ENCODE measurements at places on chromosomes 5 and 9.

- no peak for DNase-seq
These were observed 2.5 kb upstream of the PHF19 start for GRCh38 chr9:120879446-120879845.

DNA sequence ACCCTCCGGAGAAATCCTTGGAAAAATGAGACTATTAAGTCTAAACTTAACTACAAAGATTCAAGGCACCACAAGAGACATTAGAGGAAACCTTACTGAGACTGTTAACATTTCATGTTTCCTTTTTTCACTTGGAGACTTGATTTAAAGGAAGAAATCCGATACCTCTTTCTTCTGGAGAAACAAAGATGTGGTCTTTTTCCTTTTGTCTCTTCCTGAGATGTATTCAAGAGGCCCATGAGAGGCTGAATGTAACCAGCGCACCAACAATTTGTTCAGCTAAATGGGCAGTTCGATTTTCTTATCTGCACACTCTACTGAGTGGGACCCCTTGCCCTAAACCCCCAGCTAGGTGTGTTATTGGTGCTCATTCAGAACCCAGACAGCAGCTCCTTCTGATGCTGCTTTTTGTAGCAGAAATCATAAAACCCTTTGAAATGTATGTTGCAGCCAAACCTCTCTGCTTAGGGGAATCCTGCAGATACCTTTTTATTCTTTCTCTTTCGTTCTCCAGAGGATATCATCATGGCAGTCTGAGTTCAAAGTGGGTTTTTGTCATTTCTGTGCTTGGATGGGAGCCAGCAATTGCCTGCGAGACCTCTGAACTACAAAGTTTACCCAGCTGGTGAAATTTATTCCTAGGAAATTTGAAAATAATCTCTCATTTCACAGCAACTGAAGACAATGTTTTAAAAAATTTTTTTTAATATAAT, 41.9 kb upstream of the ACTBL2 start:
- DNase-seq: no peak

- no peak for DNase-seq
These were observed 870.0 kb upstream of the CDH9 start for GRCh38 chr5:27908341-27908740.

DNA sequence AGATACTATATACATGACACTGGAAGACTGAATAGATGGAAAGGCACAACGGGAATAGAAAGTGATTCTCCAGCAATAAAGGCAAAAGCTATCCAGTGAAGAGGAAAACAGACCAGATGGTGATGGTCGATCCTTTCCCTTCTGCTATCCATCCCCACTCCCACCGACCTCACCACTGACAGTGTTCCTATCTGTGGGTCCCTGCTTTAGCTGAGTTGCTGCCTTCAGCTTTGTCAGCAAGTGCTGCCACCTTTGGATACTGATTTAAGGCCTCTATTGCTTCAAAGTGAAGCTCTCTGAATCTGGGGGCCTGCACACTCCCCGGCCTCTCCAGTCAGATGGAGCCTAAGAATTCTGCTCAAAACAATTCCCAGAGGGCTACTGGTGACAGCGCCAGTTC, 32.3 kb downstream of the EPB41L4A start:
- DNase-seq: no peak

- peak; percentile 97 for DNase-seq
These were observed at the start of gene CSNK1G3 for GRCh38 chr5:123511648-123512605. Gene CSNK1G3 (plus strand): TSS chr5:123512177. CDS start chr5:123545664, 33,487 bp downstream.

DNA sequence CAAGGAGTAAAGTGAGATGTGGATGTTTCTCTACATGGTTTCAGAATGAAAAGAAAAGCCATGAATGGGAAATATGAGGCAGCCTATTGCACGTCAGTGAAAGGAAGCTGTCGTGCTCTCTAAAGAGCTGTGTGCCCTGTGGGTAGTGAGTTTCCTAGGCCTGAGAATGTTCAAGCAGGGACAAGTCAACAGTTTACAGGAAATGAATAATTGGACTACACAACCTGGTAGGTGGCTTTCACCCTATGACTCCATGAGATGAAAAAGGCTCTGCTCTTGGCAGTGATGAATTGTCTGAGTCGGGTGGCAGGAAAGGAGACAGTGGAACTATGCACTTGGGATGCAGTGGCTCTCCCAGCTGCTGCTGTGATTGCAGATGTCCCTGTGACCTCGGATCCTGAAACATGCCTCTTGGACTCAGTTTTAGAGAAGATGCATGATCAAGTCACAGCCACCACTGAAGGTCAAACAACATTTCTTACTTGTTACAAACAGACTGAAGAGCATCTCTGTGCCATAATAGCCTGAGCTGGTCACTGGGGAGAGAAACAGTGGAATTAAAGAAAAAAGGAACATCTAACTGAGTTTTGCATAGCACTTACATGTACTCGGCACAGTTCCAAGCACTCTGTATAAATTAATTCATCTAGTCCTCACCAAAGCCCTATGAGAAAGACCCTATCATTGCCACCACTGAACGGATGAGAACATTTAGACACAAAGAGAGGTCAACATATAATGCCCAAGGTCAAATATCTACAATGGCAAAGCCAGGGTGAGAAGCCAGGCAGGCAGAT, 293.7 kb downstream of the SPOCK1 start:
- no peak for DNase-seq

All from Right ventricle myocardium superior (tissue), 1 donor.